ENCODE measurements at places on chromosomes 13 and 19.

- no peak for DNase-seq
These were observed 316.8 kb downstream of the ATP8A2 start for GRCh38 chr13:25688536-25688935.

DNA sequence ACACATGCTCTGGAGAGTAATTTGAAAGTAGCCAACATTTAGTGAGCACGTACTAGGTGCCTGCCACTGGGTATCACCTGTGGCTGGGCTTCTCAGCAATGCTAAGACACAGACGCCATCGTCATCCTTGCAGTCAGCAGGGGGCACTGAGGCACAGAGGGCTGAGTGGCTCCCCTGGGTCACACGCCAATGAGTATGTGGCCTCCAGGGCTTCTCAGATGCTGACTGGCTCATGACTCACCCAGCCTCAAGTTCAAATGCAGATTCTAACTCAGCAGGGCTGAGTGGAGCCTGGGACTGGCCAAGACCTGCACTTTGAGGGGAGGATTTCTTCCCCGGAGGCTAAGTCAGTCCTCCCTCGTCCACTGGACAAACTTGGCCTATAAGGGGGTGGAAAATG, 115.1 kb upstream of the CACNA1A start:
- peak; percentile 71 for DNase-seq

- DNase-seq = no peak
These were observed 43.8 kb downstream of the SERP2 start for GRCh38 chr13:44417446-44417845.

- DNase-seq = no peak
These were observed 35.0 kb upstream of the RBM26 start for GRCh38 chr13:79440958-79441528.

GRCh38 chr13:31107109-31107508, 54.6 kb downstream of the HSPH1 start:
- no peak for DNase-seq

- DNase-seq = peak; percentile 20
These were observed 52.0 kb upstream of the ARGLU1 start for GRCh38 chr13:106619688-106620555.

- no peak for DNase-seq
These were observed 33.2 kb upstream of the RBM26 start for GRCh38 chr13:79439275-79439674.

- DNase-seq = no peak
These were observed 28.4 kb upstream of the GPR183 start for GRCh38 chr13:99335603-99336002.

DNA sequence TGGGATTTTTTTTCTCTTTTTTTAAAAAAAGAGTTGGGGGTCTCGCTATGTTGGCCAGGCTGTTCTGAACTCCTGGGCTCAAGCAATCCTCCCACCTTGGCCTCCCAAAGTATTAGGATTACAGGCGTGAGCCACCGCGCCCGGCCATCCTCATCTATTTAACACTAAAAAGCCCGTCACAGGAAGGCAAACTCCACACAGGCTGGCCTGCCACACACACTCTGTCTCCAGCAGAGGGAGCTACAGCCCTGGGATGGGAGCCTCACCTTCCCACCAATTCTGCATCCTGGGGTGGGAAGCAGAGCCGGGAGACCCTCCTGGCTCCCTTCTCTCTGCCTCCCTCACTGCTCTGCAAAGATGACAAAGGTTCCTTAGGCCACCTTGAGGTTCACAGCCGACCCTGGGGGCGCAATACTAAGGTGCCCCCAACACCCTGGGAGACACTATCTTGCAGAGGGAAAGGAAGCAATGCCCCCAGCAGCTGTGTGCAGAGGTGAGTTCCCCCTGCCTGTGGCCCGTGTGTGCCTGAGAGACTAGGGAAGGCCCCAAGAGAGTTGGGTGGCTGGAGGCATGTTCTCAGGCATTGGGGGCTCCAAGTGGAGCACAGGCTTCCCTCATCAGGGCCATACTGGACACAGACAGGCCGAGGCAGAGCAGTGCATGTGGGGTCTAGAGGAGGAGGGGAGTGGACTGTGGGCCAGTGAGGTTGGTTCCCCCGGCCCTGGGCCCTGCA, 27.4 kb upstream of the TIMM44 start:
- peak; percentile 45 for DNase-seq

DNA sequence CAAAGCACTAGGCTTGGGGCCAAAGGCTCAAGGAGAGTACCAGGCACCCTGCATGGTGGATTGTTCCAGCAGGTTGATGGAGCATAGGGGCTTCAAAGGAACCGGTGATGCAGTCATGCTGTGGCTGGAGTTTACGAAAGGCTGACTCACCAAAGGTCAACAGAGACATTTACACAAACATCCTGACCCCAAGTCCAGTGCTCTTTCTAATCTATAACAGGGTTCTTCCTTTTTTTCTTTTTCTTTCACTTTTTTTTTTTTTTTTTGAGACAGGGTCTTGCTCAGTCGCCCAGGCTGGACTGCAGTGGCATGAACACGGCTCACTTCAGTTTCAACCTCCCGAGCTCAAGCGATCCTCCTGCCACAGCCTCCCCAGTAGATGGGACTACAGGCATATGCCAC, 35.6 kb upstream of the TPTE2 start:
- no peak for DNase-seq

DNA sequence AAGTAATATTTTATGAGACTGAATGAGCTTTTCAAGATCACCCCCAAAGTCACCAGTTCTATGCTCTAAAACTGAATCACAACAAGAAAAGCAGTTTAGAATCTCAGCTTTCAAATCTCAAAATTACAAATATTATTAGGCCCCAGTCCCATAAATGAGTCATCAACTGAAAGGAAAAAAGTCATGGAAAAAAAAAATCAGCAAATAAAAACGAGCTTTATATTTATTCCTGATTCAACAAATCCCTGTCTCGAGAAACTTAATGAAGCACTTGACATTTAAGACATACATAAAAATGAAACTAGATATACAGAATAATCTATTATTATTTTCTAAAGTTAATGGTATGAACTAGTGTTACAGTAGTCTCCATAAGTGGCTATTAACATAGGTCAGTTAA, 203.0 kb downstream of the DIAPH3 start:
- no peak for DNase-seq
